ENCODE measurements at places on chromosomes 12 and 14.

- DNase-seq = no peak
These were observed 498.5 kb downstream of the NELL2 start for GRCh38 chr12:44377443-44378187.

GRCh38 chr14:90651976-90652560 lies 164.2 kb downstream of the TTC7B start:
- no peak for DNase-seq

DNA sequence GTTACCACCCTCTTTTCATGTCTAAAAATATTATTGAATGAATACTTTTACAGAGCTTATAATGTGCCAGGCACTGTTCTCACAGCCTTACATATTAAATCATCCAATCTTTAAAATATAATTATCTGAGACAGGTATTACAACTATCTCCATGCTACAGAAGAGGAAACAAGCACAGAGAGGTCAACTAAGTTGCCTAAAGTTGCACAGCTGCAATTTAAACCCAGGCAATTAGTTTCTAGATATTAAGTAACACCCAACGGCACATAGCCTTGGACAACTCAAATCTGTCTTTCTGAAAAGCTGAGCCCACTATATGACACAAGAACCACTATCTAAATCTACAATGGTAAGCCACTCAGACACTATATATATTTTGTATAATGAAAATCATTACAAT lies 92.6 kb downstream of the SLC2A13 start:
- no peak for DNase-seq

GRCh38 chr12:10082117-10082874 lies 16.5 kb downstream of the CLEC1A start:
- DNase-seq = no peak

- no peak for DNase-seq
These were observed 46.7 kb upstream of the ATP23 start for GRCh38 chr12:57894399-57895292.

DNA sequence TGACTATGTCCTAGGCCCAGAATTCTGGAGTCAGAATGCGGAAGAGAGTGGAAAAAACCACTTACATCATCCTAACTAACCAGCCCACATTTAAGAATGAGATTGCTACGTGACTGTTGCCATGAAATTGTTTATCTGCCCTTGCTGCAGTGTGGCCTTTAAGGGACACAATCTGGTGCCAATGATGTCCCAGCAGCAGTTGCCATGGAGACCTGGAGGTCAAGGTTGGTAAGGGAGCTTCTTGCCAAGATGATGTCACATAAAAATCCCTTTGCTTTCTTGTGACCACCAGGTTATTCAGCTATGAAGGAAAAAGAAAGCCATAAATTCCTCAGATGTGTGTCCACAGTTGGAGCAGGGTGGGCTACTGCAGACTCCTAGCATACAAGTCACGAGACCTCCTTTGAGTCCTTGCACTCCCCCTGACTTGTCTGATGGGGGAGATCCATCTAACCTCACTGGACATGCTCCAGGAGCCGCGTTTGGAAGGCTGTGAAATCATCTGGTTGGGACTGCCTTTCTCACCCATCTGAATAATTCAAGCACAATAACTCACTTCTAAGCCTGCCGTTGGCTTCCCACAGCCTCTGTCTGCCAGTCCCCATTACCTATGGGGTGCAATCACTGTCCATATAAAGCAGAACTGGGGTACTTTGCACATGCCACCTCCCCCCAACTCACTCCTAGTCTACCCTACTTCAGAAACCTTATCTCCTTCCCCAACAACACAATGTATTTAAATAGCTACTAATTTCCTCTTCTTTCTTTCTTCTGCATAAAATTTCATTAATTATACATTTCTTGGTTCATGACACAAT lies 165.6 kb downstream of the ZFP36L1 start:
- no peak for DNase-seq

DNA sequence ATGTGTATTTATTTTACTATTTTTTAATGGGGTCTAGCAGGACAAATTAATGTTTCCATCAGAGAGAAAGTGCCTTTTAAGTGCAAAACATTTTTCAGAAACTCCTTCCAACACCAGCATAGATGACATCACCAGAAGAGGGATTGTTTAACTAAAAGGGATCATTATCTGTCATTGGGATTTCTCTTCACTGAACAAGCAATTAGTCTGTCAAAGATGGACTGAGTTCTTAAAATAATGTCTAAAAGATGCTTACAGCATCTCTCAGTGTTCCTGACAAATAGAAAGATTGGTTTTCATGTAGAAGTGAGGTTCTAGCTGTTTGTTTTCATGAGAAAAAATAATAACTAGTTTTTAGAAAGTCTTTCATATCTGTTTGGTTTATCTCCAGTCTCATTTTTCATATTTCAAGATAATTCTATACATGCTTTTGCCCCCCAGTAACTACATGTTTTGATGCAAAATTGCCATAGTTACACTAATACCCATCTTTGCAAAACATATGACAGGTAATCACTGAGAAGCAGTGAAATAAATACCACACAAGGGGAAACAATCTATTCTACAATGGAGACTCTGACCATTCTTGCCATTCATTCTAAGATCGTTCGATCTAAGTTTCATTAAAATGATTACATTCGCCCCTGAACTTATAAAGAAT lies 850.3 kb downstream of the GALC start:
- DNase-seq = no peak

DNA sequence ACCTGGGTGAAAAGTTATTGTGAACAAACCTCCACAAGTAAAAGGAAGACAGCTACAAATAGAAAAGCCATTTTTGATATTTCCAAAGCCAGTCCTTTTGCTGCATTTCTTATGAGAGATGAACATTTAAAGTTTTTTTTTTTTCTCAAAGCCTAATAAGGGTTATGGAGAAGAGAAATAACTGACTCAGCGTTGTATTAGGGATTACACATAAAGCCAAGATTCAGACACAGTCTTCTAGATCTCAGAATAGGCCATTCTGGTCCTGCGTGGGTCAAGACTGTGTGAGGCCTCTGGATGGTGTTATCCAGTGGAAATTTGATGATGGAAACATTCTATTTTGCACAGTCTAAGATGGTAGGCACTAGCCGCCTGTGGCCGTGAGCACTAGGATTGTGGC lies 459.8 kb downstream of the EGLN3 start:
- DNase-seq = no peak

DNA sequence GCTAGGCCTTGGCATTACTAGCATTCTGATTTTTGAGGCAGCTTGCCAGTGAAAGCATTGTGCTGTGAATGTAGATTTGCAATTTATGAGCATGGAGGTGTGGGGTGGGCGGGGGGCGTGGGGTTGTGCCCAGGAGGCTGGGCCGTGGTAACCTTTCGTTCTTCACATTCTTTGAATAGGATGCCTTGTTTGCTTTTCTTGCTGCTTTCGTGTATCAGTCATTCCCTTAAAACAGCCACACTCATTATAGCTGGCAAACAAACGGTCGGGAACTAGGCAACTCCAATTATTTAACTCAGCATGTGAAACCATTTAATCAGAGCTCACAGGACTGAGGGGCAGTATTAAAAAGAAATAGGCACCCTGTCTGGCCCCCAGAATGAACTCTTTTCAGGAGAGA lies 115.9 kb upstream of the PELI2 start:
- no peak for DNase-seq

- DNase-seq = no peak
These were observed 13.1 kb downstream of the LDHB start for GRCh38 chr12:21644516-21644915.

- DNase-seq = no peak
These were observed 133.4 kb downstream of the KICS2 start for GRCh38 chr12:64088431-64089349.

DNA sequence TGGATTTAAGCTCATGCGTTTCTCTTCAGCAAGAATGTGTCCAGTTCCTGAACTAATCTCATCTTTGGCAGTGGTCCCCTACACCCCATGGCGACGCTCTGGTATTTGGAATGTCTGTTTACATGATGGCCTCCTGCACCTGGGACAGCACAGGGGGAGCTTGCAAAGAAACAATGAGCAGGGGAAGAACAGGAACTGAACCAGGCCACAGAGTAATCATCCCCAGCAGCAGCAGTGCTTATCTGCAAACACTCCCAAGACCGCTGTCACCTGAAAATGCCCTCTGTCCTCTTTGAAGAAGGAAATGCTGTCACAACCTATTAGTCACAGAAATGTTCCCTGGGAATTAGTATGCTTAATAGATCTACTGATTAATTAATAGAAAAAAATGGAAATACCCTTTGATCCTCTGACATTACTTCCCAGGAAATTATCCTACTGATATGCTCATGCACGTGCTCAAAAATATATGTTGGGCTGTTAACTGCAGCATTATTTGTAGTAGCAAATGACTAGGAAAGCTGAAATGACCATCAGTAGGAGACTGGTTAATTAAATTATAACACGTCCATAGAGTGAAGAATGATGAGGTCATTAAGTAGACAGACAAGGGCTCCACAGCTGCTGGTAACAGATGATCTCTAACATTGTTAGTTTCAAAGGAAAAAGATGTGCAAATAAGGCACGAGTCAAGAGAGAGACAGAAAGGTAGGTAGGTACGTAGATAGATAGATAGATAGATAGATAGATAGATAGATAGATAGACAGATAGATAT lies 279.3 kb upstream of the FLRT2 start:
- no peak for DNase-seq

DNA sequence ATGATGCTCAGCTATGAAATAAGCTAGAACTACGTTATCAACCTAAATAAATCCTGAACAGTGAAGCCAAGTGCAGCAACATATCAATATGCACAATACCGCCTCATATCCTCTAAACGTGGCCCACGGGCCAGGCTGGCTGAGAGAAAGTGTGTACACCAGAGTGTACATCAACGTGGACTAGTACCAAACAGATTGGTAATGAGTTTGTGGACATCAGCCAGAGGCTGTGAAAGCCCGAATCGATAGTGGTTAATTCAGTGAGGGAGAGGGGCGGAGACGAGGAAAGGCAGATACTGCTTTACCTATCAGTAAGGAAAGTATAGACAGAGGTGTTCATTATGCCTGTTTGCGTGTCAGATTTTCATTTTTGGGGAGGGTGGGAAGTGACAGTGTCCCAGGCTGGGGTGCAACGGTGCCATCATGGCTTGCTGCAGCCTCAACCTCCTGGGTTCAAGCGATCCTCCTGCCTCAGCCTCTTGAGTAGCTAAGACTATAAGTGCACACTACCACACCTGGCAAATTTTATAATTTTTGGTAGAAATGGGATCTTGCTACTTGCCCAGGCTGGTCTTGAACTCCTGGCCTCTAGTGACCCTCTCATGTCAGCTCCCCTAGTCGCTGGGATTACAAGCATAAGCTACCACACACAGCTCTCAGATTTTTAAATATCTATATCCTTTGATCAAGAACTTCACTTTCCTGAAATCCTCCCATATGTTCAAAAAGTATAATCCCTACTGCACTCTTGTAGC lies 50.1 kb downstream of the ANAPC7 start:
- DNase-seq = no peak

DNA sequence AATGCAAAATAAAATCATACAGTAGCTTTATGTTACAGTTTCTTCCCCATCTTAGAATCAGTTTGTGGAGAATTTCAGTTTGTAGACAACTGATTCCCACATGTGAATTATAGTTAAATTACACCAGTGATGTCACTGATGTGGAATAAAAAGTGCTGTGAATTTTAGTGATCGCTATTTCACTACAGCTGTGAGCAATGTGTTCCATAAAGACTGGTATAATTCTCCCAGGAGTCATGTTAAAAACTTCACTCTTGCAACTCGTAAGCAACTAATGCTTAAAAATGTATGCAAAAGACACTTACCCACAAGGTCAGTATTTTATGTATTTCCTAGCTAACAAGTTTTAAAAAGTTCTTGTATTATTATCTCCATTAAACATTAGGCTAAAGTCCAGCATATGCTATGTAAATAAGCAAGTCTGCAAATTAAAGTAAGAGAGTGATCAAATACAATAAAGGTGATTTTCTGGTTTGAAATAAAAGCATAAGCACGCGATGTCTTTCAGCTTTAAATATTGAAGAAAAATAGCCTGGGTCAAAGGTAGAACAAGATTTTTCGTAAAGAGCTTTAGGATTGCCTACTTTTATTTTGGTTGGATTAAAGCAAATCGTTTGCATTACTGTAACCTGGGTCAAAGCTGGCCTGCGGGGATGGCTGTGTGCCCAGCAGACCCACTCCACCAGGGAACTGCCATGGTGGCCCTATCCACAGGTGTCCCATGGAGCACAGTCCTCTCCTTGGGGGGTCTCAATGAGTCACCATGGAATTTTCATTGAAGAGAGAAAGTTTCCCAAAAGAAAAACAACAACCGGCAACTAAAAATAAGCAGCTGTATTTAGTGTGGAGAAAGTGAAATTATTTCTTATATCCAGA lies 12.7 kb upstream of the LRIG3 start:
- DNase-seq = no peak

- DNase-seq = peak; percentile 83
These were observed 2.7 kb downstream of the PTHLH start for GRCh38 chr12:27969624-27970400.

- DNase-seq = peak; percentile 51
These were observed 2.6 kb downstream of the BMP4 start for GRCh38 chr14:53953828-53954550.

DNA sequence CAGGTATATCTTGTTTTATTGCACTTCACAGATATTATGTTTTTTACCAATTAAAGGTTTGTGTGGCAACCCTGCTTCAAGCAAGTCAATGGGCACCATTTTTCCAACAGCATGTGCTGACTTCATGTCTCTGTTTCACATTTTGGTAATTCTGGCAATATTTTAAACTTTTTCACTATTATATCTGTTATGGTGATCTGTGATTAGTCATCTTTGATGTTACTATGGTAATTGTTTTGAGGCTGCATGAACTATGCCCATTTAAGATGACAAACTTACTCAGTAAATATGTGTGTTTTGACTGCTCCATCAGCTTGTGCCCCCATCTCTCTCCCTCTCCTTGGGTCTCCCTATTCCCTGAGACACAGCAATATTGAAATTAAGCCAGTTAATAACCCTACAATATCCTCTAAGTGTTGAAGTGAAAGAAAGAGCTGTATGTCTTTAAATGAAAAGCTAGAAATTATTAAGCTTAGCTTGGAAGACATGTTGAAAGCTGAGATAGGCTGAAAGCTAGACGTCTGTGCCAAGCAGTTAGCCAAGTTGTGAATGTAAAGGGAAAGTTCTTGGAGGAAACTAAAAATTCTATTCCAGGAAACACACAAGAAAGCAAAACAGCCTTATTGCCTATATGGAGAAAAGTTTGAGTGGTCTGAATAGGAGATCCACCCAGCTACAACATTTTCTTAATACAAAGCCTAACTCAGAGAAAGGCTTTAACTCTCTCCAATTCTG lies 365.1 kb downstream of the ATP23 start:
- no peak for DNase-seq

- no peak for DNase-seq
These were observed 12.4 kb upstream of the SLC6A12 start for GRCh38 chr12:226401-226800.

DNA sequence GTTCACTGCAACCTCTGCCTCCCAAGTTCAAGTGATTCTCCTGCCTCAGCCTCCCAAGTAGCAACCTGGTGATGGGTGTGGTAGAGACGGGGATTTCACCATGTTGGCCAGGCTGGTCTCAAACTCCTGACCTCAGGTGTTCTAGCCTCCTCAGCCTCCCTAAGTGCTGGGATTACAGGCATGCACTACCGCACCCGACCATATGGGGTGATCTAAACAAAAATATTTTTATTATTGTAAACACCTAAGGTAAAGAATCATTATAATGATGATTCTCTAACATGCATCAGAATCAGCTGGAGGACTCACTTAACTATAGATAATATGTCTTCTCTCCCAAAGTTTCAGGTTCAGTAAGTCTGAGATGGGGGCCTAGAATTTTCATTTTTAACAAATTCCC lies 96.2 kb upstream of the ALG10 start:
- no peak for DNase-seq

Measured in GM13977 (cell line).